Stimulated activated CD8-positive, alpha-beta memory T cell treated with anti-CD3 and anti-CD28 coated beads, Interleukin-15, amount 100 ng/mL, for 48 hours (primary cell): ENCODE measurements at places on chromosomes 6 and 20.

DNA sequence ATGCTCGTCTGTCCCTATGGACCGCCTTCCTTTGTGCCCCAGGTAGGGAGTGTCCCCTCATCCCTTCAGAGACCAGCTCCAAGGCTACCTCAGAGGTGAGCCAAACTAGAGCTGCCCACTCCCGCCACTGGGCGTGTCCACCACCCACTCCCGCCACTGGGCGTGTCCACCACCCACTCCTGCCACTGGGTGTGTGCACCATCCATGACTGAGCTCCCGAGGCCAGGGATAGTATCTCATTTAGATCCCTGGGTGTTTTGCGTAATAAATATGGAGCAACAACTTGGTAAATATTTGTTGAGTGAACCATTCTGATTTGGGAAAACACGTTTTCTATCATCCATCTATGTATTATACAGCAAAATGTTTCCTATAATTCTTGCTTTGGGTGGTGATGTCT is 68.8 kb downstream of the ZBTB2 start:
- no peak for DNase-seq

- DNase-seq: no peak
Measured at GRCh38 chr6:157385482-157385881, 4.5 kb downstream of the ZDHHC14 start.

GRCh38 chr6:142857233-142857761 is 87.7 kb downstream of the HIVEP2 start:
- DNase-seq: no peak

DNA sequence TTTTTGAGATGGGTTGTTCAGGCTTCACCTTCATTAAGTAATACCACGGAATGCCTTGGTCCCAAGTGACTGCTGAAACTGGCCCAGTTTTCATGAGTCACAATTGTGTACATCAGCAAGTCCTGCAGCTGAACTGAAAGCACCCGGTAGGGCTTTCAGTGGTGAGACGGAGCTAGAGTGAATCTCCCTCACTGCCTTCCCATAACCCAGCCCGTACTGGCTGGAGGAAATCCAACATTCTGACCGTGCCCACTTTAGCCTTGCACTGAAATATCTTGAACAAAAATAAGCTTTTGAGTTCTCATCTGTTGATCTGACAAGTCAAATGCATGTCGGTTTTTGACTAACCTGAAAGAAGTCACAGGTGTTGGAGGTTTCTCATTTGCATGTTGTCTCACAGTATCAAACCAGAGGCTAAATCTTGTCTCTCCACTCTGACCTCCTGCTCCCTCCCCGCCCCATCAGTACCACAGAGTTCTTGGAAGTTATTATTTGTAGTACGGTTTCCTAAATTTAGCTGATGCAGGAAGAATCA is 35.9 kb downstream of the DUSP22 start:
- peak; percentile 21 for DNase-seq

GRCh38 chr6:19547507-19547906 is 289.7 kb upstream of the ID4 start:
- no peak for DNase-seq

- no peak for DNase-seq
Measured at GRCh38 chr6:157224951-157225574, 98.3 kb downstream of the TMEM242 start.

- no peak for DNase-seq
Measured at GRCh38 chr20:11120431-11120830, 446.6 kb upstream of the JAG1 start.

DNA sequence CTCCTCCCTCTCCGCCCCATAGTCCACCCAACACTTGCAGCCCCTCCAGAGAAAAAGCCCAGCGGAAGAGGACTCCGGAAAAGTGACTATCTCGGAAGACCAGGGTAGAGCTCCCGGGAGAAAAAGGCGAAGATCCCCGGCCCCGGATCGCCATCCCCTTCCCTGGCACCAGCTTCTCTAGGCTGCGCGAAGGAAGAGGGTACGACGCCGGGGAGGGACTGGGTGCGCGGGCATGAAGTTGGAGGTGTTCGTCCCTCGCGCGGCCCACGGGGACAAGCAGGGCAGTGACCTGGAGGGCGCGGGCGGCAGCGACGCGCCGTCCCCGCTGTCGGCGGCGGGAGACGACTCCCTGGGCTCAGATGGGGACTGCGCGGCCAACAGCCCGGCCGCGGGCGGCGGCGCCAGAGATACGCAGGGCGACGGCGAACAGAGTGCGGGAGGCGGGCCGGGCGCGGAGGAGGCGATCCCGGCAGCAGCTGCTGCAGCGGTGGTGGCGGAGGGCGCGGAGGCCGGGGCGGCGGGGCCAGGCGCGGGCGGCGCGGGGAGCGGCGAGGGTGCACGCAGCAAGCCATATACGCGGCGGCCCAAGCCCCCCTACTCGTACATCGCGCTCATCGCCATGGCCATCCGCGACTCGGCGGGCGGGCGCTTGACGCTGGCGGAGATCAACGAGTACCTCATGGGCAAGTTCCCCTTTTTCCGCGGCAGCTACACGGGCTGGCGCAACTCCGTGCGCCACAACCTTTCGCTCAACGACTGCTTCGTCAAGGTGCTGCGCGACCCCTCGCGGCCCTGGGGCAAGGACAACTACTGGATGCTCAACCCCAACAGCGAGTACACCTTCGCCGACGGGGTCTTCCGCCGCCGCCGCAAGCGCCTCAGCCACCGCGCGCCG is 822 bp downstream of the FOXQ1 start:
- no peak for DNase-seq

GRCh38 chr6:143107911-143108761 is 47.4 kb downstream of the AIG1 start:
- no peak for DNase-seq

DNA sequence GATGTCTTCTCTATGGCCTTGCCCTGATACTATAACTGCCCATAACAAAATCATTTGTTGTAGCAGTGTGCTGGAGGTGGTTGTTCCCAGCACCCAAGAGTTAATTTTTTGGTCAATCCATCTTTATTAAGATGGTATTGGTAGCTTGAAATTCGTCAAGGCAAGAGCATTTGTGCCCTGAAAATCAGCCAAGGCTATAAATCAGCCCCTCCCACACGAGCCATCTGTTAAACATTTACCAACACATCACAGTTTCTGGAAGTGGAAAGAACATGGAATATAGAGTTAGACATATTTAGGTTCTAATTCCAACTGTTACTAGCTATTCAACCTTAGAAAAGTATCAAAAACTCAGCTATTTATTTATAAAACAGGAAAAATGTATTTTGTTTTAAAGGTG is 888.4 kb upstream of the GJE1 start:
- no peak for DNase-seq

DNA sequence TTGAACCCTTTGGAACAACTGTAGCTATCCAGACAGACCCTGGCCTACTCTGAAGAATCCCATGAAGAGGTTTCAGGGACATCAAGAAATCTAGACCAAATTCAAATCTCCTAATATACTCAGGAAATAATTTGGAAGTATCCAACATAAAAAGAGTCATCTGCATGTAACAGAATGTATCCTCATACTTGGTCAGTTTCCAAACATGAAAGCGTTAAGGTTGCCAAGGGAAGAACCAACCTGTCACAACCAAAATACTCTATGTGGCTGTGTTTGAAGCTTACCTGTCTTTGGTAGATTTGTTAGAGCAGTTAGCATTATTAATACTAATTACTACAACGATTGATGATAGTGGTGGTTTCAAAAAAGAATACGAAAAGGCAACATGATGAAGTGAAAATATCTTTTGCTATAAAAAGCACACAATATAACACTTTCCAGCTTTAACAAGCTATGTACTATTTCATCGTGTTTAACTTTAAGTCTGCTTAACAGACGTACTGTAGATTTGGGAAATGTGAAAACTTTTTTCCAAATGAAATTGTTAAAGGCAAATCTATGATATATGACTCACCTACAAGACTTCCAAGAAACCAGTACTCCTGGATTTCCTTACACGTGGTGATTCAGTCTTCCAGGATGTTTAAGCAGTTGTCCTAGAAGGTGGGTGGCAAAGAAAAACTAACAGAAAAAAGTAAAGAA is 46.6 kb upstream of the ENPP1 start:
- no peak for DNase-seq

GRCh38 chr6:151716526-151716932 is 91.0 kb upstream of the ESR1 start:
- DNase-seq: no peak

- DNase-seq: peak; percentile 30
Measured at GRCh38 chr6:137076277-137077068, 31.7 kb upstream of the IL20RA start.

- no peak for DNase-seq
Measured at GRCh38 chr6:139990026-139990686, 615.7 kb upstream of the CITED2 start.

GRCh38 chr20:57399587-57400155 is 8.5 kb downstream of the RBM38 start:
- peak; percentile 59 for DNase-seq

DNA sequence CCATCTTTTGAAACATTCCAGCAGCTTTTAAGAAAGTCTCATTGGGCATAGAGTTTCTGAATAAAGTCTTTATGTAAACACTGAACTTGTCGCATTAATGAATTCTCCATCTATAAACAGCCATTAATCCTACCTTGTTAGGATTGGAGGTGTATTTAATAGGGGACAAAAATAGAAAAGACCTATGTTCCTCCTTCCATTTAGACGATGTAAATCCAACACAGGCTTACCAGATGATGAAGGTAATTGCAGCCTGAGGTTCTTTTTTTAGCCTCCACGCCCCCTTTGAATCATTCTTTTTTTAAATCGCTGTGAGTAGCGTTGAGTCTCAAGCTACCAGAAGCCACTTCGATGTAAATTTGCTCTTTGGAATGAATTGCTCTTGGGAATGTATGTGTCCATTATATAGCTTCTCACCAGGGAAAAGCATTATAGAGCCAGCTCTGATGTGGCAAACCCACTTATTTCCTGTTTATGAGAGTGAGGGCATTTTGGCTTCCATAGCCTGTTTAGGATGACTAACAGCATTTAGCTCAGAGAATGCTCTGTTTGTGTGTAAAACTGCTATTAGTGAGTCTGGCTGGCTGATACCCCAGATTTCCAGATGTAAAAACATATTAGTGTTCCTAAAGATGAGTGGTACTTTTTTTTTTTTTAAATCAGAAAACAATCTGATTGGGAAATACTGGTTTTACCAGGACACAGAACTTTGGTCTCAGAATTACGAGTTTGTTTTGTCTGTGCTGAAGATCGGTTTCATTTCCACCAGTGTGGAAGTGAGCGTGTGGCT is 74.9 kb upstream of the CLDN20 start:
- DNase-seq: no peak

DNA sequence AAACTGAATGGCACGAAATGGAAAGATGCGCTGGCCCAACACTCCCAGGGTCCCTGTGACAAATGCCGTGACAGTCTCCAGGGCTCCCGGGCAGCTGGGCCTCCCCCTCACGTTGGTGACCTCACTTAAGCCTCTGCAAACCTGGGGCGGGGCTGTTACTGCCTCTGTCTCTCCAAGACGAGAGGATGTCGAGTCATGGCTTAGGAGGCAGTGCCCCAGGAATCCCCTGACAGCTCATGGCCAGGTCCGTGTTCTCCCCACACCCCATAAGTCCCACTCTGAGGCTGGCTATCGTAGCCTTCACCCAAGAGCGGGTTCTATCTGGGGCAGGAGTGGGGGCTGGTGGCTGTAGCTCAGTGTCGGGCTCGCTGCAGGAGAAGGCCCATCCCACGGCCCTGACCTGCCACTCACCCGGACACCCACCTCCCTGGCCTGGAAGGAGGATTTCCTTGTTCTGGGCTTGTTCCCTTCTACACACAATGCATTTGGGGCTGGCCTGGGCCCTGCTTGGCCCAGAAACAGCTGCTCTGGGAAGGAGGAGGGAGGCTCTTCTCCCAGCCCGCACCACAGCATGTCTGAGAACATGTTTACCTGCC is 5.6 kb upstream of the RPS21 start:
- no peak for DNase-seq

DNA sequence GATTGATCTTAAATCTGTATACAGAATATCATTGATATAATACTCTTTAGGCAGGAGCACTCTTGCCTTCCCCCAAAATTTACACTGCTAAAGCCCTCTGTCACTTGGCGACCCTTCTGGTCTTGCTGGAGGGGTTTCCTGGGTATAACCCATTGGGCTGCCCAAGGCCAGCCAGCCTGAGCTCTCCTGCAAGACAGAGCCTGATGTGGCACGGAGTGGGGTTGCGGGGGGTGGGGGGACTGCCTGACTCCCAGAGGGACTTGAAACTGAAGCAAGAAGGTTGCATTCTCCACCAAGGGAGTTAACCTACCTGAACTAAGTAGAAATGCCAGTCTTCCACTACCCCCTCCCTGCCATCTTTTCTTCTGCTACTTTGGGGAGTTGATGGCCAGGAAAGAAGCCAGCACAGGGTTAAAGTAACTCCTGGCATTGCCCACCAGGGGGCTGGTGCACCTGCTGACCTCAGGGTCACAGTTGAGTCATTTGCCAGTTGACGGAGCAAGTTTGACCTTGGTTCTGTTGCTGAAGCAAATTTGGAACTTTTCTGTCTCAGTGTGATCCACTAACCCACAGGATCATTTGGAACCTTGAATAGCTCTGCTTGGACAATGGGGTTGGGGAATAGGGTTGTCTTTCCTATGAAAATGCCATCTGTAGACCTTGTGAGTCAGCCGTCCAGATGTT is 79.4 kb downstream of the ASXL1 start:
- DNase-seq: peak; percentile 14

DNA sequence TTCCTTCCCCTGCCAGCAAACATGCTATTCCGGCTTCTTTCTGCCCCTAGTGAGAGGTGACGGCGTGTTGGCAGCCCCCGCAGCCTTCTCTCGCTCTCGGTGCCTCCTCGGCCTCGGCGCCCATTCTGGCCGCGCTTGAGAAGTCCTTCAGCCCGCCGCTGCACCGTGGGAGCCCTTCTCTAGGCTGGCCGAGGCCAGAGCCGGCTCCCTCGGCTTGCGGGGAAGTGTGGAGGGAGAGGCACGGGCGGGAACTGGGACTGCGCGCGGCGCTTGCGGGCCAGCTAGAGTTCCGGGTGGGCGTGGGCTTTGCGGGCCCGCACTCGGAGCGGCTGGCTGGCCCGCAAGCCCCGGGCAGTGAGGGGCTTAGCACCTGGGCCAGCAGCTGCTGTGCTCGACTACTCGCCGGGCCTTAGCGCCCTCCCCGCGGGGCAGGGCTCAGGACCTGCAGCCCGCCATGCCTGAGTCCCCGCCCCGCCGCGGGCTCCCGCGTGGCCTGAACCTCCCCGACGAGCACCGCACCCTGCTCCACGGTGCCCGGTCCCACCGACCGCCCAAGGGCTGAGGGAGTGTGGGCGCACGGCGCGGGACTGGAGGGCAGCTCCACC is 20.0 kb upstream of the PXDC1 start:
- DNase-seq: no peak

GRCh38 chr6:52904562-52905279 is 4.8 kb downstream of the GSTA3 start:
- no peak for DNase-seq
